Fibroblast of skin of back (primary cell): ENCODE measurements at places on chromosomes 2 and 18.

DNA sequence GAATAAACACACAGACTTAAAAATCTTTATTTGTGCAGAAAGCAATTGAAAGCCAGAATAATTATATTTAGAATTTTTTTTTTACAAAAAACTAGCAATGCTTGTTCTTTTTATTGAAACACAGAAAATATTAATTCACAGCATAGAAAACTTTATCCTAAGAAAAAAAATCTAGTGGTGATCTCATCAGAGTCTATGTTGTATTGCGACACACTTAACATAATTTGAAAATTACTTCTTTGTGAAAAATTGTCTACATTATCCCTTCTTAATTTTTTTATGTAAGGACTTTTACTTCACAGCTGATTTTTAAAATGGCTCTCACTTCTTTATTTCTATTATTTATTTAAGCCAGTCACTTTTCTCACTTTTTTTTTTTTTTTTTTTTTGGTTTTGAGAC lies 103.4 kb downstream of the LDLRAD4 start:
- DNase-seq: no peak

GRCh38 chr2:158953926-158954763 lies 14.3 kb upstream of the TANC1 start:
- peak; percentile 90 for DNase-seq

DNA sequence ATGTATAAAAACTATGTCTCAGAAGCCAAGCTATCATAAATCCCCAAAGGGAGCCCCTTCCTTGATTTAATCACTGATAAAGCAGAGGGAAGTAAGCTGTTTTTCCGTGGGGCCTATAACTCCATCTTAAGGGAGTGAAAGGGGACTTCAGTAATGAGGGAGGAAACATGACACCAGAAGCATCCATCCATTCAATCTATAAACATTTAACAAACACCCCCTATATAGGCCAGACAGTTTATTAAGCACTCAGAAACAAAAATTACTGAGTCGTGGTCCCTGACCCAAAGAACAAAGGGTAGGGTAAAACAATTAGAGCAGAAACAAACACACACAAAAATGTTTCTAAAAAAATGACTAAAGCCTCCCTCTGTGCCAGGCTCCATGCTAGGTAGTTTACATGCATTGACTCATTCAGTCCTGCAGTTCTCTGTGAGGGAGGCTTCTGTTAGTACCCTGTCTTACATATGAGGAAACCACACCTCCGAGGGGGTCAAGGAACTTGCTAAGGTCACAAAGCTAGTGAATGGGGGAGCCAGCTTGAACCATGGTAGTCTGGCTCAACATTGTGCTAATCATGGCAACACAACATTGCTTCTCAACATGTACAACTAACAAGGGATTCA lies 472.1 kb downstream of the CDH2 start:
- no peak for DNase-seq

DNA sequence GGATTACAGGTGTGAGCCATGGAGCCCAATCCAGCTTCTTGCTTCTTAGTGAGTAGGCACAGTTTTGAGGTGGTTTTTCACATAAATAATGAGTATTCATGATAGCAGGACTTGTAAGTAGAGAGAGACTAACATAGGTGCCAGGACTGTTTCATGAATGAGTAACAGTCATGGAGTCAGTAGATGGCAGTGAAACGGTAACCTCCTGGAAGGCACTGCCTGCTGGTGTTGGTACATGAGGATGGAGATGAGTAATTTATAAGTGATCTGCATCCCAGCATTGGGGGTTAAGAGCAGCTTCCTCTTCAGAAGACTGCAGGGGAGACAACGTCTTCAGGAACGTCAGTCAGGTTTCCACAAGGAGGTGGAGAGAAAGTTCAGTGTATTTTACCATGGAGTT lies 143.8 kb downstream of the HAUS1 start:
- DNase-seq: no peak

DNA sequence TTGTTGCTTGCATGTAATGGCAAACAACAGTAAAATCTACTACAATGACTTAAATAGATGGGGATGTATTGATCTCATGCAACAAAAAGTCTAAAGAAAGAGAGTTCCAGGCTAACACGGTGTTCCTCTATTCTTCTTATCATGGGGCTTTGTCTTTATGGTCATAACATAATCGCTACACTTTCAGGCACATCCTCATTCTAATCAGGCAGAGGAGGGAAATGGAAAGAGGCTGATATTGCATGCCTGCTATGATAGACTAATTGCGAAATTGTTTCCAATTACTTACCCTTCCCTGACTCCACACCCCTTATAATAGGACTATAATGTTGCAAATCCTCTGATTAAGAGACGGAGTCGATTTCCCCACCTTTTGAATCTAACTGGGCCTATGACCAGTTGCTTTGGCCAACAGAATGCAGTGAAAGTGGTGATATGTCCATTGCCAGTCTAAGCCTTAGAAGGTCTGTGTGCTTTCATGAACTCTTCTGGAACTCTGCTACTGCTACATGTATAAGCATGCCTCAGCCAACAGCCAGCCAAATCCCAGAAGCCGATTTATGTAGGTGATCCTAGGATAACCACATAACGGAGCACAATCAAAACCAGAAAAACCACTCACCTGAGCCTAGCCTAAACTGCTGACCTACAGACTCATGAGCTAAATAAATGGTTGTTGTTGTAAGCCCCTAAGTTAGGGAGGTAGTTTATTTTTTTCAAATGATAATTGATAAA lies 180.3 kb upstream of the TACR1 start:
- DNase-seq: no peak

DNA sequence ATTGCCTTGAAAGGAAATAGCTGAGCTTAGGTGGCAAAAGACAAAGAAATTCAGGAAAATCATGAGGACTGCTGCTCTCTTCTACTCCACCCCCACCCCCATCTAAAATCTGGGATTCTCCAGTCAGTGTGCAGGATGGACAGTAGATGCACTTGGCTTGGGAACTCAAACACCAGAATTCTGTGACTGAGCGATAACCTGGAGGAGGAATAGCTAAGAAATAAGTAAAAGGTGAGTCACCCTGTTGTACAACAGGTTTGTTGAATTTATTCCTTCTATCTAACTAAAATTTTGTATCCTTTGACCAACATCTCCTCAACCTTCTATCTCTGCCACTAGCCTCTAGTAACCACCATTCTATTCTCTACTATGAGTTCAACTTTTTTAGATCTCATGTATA lies 1029.9 kb upstream of the ACVR2A start:
- no peak for DNase-seq

- DNase-seq: peak; percentile 96
Measured at GRCh38 chr2:223062396-223062795, 10.4 kb downstream of the KCNE4 start.

- no peak for DNase-seq
Measured at GRCh38 chr2:134296301-134296700, 42.4 kb downstream of the MGAT5 start.

DNA sequence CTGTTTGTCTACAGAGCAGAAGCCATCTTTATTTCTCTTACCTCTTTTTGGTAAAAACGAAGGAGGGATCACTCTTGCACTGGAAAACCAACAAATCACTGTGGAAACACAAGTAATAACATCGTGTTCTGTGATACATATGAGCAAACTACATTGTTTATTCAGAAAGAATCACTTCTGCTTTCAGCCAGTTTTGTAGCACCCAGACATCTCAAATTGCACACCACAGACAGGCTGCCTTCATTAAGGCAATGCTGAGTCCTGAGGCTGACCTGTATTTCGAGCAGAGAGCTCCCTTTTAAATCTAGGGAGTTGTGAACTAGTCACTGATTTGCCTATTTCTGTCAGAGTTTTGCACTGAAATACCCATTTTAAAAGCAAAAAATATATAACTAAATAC lies 1003.2 kb upstream of the FAM98A start:
- no peak for DNase-seq

DNA sequence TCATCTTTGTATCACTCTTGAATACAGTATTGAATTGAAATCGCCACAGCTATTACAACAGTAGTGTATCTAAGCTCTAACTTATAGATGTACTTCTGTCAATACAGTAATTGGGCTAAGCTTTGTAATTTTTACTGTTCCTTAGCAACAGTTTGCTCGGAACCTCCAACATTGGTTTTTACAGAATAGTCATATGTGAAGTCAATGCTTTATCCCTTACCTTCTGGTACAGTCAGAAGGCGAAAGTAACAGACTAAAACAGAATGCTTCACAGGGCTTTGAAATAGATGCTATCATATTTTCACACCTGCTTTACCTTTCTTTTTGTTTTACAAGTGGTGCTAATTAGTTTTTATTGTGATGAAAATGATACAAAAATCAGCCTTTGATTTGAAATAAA lies 46.9 kb upstream of the CYP20A1 start:
- DNase-seq: no peak

GRCh38 chr2:20525041-20526035 lies 78.5 kb downstream of the RHOB start:
- peak; percentile 81 for DNase-seq

- DNase-seq: no peak
Measured at GRCh38 chr2:236787885-236788284, 218.3 kb downstream of the ACKR3 start.

DNA sequence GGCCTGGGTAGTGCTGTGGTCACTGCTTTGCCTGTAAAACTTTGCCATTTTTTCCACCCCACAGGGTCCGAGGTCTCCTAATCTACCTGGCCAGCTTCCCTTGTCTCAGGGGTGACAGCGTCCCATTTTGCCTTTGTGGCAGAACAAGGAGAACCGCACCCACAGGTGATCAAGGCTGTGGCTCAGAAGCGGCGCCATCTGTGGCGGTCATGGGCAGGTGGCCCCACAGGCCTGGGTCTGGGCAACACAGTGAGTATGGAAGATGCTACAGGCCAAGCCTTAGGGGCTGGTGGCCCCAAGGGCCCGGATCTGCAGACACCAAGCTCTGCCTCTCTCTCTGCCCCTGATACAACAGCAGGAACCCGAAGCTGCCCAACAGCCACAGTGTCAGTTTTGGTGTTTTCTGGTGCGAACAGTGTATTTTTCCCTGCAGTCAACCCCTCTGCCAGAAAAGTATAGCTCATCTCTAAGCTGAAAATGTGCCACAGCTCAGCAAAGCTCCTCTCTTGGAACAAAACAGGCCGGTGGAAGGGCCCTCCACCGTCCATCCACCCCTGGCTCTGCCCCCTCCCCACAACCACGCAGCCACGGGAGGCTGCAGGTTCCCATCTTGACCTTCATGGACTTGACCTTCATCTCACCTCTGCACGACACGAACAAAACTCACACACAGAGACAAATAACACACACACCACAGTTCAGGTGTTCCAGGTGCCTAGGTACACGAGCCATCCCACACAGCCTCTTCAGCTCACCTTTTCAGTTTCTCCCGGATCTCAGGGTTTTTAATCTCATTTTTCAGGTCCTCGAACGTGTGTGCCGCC lies 96.7 kb downstream of the PXDN start:
- no peak for DNase-seq

GRCh38 chr2:168633895-168634294 lies 168.5 kb upstream of the NOSTRIN start:
- no peak for DNase-seq

DNA sequence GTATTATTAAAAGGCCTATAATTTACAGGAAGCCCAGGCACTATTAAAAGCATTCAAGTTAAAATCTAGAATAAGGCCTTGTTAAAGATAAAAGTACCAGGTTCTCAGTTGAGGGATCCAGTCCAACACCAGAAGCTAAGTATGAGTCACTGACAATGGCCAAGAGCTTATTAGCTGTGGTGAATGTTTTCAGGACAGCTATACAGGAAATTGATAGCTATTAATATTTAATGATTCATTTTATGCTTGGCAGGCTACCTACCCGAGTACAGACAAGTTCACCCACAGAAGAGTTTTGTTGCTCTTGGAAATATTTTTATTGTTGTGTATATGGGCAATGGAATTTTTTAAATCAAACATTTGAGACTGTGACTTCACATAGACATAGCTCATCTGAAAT lies 729.6 kb upstream of the ZNF804A start:
- peak; percentile 22 for DNase-seq

- DNase-seq: no peak
Measured at GRCh38 chr2:191263050-191263449, 17.8 kb downstream of the MYO1B start.

GRCh38 chr2:126732682-126733245 lies 76.8 kb downstream of the GYPC start:
- DNase-seq: no peak

GRCh38 chr18:52685316-52685715 lies 345.3 kb downstream of the DCC start:
- no peak for DNase-seq
